ENCODE measurements at places on chromosomes 7 and 10.

GRCh38 chr10:108421266-108421665, 1256.8 kb upstream of the SORCS1 start:
- no peak for DNase-seq

GRCh38 chr10:72746426-72747363, 54.8 kb downstream of the MCU start:
- DNase-seq: no peak

DNA sequence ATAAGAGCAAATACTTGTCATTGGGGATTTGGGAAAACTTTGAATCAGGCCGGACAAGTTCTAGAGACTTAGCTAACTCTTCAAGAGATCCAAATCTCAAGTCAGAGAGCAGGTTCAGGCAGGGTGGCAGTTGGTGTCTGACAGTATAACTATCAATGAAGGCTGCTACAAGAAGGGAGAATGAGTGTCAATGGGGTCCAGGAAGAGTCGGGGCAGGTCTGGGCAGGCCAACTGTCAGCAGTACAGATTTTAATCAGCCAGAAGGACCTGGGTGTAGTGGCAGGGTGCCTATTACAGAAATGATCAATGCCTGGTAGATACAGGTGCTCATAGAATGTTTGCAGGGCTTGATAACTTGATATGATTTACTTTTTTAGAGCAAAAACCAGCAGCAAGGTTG, 751.1 kb downstream of the GRM8 start:
- DNase-seq: peak; percentile 11

GRCh38 chr7:27639851-27640250, 22.8 kb downstream of the HIBADH start:
- DNase-seq: no peak

- DNase-seq: no peak
Observed at GRCh38 chr10:60896810-60897209, 47.2 kb downstream of the RHOBTB1 start.

DNA sequence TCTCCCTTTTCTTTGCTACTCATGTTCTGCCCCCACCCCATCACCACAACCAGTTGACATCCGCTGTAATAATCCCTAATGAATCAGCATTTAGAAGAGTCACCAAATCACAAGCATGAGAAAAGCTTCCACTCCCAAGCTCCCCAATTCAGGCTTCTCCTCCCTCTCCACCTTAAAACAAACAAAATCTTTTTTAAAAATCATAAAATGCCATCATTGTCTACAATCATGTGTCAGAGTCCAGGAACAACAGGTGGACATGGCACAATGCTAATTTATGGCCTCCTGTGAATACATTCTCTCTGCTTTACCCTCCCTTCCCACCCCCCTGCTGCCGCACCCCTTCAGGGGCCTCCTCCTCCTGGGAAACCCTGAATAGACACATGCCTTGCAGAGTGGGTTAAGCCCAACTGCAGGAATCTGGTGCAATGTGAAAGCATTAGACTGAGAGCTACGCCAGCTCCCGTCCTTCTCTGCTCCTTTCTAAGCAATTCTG, 3.7 kb downstream of the LRRC4 start:
- DNase-seq: no peak

DNA sequence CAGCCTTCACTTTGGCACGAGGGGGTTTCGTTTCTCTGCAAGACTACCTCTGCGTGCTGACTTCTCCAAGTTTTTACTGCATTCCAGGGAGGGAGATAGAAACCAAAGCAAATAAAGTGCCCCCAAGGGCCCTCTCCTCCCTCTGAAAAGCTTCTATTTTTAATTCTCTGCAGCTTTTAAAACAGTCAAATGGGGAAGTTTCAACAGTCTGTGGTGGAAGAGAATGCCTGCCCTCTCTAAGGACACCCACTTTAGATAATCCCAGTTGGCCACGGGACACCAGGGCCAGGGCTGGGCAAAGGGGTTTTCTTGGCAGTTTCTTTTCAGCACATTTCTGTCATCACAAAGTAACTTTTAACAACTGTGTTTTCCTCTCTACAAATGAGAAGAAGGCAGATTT, 386.7 kb upstream of the NPVF start:
- no peak for DNase-seq

DNA sequence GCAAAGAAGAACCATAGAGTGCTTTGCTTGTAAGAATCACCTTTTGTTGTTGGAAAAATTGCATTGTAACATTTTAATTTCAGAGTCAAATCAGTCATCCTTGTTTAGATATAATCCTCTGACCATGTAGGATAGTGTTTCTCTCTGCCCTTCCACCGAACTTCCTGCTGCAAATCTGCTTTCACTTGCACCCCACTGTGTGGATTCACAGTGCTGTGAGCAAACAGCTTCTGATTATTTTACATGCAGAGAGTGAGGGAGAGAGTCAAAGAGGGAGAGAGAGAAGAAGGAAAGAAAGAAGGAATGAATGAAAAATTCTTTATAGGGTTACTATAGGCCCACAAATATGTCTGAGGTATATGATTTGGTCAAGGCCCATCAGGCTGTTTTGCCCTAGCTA, 30.0 kb upstream of the SEM1 start:
- no peak for DNase-seq

DNA sequence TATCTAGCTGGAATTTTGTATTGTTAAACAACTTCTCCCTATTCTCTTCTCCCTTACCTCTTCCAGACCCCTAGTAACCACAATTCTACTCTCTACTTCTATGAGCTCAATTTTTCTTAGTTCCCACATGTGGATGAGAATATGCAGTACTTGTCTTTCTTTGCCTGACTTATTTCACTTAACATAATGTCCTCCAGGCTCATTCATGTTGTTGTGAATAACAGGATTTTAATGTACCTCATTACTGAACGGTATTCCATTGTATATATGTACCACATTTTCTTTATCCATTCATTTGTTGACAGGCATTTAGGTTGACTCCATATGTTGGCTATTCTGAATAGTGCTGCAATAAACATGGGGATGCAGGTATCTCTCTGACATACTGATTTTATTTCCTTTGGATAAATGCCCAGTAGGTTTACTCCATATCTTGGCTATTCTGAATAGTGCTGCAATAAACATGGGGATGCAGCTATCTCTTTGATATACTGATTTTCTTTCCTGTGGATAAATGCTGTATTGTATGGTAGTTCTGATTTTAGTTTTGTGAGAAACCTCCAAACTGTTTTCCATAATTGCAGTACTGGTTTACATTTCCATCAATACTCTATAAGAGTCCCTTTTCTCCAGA, 116.0 kb upstream of the INHBA start:
- DNase-seq: no peak

DNA sequence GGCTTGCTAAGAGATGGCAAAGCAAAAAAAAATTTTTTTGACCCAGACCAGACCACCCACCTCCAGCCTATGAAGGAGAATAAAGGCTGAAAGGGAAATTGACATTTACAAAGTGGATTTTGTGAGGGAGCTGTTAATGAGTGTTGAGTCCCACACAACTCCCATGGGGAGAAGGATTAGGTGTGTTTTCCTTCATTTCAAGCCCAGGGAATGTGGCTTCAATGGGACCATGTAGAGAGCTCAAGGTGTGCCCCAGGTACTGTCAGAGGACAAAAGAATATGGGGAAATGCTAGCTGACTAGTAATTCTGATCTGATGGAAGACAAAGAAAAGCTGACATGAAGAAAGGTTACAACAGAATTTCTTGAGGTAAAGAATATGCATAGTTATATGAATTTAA, 48.8 kb upstream of the COL1A2 start:
- no peak for DNase-seq

GRCh38 chr7:45177801-45178200, 20.2 kb downstream of the RAMP3 start:
- no peak for DNase-seq

DNA sequence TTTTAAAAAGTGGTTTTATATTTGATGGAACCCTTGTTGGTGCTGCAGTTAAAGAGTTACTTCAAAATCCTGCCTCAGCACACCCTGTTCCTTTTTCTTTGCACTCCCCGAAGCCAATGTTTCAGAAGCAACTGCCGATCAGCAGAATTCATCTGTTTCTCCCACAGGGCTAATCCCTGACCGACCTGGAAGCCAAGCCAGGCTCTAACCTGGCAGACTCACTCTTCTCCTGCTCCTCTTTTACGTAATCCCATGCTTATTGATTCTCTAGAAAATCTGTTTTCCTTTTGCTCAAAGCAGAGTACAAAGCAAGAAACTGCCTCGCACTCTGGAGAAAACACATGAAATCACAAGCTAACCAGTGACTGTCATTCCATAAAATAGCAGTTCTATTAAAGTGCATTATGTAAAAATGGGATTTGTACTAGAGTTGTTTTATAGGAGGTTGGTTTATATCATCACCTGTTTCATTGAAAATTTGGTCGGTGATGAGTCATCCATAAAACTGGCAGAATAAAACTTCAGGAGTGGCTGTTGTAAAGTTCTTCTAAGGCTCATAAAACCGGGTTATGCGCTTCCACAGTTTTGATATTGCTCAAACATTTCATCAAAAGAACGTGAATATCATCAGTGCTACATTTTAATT, 99.9 kb downstream of the CNTNAP2 start:
- DNase-seq: no peak

DNA sequence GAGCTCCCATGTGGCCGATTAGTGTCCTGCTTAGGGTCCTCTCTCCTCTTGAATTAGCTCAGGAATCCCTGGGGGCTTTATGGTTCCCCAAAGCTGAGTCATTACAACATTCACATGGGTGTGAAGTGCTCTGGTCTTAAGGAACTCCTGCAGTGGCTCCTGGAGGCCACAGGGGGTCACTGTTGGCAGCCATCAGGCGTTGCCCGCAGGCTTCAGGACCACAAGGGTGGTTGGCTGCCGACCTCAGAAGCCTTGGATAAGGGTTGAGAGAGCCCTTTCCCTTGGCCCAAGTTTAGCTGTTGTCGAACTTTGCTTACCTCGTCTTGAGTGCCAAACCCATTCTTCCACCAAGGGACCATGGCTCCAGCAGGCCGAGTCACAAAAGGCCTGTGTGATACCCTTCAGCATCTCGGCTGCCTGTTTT, 61.7 kb downstream of the SH2D4B start:
- DNase-seq: peak; percentile 9

GRCh38 chr10:127882801-127883459, 9.8 kb downstream of the CLRN3 start:
- no peak for DNase-seq

DNA sequence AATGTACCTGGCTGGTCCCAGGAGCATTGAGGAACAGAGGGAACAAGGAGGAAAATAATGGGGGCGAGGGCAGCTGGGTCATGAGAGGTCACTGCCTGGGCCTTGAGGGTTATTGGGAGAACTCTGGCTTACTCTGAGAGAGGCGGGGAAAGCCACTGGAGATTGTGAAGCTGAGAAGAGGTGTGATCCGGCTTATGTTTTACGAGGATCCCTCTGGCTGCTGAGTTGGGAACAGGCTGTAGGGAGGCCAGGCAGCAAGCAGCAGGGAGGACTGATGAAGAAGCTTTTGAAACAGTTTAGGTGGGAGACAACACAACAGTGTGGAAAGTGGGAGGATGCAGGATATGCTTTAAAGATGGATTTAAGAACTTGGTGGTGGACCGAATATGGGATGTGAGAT, 87.3 kb downstream of the FANK1 start:
- DNase-seq: no peak

- no peak for DNase-seq
Observed at GRCh38 chr10:64115908-64116643, 594.9 kb downstream of the REEP3 start.

DNA sequence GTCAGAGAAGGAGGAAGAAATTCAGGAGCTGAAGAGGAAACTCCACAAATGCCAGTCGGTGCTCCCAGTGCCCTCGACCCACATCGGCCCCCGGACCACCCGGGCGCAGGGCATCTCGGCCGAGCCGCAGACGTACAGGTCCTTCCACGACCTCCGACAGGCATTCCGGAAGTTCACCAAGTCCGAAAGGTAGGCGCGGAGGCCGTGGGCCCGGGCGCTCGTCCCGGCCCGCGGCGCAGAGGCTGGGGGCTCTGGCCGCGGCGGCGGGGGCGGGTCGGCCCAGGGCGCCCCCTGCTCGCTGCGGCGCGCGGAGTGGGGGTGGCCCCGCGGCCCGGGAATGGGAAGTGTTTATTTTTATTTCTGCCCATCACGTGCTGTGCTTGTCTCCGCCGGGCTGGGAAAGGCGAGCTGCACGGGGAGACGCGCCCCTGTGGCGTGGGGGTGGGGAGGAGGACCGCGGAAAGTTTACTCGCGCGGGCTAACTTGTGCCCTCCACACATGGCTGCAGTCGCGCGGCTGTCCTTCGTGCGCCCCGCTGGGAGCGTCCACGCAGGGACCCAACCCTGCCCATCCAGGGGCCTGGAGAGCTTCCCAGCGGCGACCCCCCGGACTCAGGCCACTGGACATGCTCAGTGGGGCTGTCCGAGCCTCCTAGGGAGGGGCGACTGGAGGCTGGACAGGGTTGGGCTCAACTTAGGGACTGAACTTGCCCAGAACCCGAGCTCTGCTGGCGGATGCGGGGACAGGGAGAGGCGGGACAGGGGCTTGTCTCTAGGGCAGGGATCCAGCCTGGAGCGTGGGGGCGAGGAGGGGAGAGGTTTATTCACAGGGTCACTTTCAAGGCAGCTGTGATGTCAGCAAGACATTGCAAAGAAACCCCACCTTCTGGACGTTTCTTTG, 82.6 kb upstream of the PRKG1 start:
- DNase-seq: no peak

DNA sequence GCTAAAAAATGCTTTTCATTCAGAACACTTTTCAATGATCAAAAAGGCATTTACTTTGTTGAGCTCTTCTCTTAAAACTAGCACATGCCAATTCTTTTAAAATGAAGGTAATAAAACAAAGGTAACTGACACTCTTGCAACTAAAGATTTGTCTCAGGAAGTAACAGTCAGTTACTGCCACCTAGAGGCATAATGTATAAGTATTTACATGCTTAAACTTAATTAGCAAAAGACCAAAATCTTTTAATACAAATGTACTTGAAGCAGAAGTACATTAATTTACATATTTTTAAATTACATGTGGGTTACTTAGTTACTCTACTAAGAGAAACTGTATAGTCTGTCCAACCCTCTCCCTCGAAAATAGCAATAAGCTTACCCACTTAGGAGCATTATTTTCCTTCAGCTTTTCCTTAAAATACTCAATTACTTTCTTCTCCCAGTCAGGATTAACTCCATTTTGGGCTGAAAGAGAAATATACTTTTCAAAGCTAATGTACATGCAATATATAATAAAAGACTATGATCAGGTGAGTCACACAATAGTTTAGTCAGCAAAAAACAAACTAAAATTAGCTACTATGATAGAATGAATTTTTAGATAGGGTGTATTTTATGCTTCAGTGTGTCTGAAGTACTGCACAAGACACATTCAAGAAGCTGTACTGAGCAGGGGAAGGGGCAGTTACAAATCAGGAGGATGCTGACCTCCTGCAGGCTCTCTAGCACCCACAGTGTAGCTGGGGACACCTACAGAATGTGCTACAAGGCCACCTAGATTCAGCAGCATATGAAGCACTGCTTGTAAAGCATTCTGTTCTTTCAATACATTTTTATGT, 13.0 kb downstream of the MCMBP start:
- DNase-seq: no peak

DNA sequence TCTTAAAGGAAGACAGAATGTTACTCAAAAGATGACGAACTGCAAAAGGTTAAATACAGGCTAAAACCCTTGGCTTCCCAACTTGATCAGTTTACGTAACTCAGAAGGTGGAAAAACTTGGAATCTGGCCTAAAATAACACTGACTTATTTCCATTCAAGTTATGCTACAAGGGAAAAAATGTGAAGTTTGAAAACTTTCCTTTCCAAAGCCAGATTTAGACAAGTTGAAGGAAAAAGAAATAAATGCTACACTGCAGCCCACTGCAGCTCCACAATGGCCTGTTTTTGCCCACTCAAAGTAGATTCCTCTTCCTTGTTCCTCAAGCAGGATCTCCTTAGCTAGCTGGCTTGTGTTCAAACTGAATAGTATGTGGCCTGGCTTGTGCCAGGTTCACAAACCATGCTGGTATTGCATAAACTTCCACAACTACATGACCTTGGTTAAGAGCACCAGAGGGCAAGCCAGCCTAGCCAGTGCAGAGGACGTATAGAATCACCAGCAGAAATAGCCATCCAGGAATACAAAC, 166.2 kb downstream of the CPEB3 start:
- no peak for DNase-seq
